ENCODE measurements at places on chromosomes 4 and X.

DNA sequence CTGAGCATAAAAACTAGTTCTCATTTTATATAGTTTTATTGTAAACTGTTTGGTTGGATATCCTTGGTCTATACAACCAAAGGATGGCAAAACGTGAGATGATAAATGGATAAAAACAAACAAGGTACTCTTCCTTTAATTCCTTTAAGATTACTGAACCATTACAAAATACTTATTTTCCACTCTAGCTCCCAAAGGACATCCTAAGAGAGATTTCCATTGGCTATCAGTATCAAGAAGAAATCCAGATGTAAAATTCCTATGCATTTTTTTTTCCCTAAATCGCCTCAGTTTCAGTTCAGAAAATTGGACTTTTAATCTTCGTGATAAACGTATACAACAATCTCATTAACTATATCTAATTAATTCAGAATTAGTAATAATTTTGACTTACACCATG is 2.3 kb downstream of the FBXL5 start:
- DNase-seq = no peak

- DNase-seq = no peak
Observed at GRCh38 chrX:20271730-20272129, 5.0 kb upstream of the RPS6KA3 start.

GRCh38 chrX:110081740-110082139 is 78.8 kb downstream of the TMEM164 start:
- no peak for DNase-seq

DNA sequence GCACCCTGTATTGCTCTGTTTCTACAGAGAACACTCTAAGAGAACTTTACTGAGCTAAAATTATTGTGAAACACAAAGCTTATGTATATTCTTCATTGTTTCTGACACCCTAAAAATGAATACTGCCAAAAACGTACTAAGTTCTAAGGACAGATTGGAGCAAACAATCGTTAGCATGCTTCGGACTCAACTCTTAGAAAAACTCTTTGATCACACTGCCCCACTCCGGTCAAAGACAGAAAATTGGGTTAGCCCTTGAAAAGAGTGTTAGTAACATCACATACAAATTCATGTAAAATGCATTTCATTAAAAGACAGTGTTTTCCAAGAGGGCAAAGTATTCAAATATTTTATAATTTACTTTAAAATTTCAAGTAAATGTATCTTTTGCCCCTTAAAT is 177.4 kb downstream of the DCHS2 start:
- no peak for DNase-seq

DNA sequence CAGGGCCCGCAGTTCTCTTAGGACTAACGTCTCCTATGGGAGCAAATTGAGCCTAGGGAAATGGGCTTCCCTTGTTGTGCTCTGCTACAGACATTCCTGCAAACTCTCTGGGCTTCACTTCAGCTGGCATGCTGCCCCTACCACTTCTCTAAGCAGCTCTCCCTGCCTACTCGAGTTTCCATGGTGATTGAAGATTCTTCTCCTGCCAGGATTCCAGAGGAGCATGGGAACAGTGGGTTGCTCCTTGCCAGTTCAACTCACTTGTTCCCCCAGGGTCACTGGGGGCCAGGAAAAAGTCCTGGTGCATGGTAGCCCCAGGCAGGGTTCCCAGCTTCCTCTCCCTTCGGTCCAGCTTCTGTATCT is 21.1 kb upstream of the WDR17 start:
- DNase-seq = no peak

GRCh38 chr4:48299560-48299959 is 29.9 kb upstream of the TEC start:
- no peak for DNase-seq

DNA sequence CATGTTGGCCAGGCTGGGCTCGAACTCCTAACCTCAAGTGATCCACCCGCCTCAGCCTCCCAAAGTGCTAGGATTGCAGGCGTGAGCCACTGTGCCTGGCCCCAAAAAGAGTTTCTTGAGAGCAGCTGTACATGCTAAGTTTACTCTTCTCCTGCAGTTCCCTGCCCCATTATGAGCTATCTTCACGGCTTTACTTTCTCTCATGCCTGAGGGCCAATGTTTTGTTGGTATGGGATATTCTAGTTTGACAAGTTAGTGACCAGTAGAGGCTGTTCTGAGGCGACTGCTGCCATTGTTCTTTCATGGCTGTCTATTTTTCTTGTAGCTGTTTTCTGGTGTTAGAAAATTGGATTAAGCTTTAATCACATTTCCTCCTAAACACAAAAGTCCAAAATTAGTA is 78.0 kb upstream of the STX18 start:
- no peak for DNase-seq

- no peak for DNase-seq
Observed at GRCh38 chrX:136674270-136674985, 26.5 kb downstream of the CD40LG start.

- no peak for DNase-seq
Observed at GRCh38 chr4:143404555-143404954, 67.9 kb downstream of the GAB1 start.

GRCh38 chr4:32789026-32789608 is 2068.9 kb downstream of the PCDH7 start:
- no peak for DNase-seq

GRCh38 chr4:181517491-181517890 is 725.7 kb upstream of the TENM3 start:
- no peak for DNase-seq

DNA sequence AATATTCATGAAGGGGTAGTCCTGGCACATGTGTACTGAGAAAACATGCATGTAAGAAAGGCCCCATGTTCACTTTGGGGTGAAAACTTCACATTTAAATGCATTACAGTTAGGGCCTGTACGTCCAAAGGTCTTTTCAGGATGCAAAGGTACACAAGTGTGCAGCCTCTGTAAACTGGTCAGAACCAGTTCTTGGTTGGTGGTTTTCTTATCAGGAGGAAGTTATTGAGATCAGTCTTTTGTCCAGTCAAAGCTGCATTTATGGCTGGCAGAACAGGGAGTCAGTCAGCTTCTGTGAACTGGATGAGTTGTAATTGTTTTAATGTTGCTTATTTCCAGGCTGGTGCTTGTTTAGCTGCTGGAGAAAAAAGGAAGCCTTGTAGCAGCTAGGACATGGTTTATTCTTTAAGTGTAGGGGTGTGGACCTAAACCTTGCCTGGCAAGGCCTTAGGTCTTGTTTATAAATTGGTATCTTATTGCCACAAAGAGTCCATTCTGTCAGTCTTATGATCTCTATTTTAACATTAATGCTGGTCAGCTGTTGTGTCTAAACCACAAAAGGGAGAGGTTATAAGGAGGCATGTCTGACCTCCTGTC is 1906.6 kb upstream of the TENM3 start:
- no peak for DNase-seq

- no peak for DNase-seq
Observed at GRCh38 chr4:183392377-183392776, 52.1 kb upstream of the CDKN2AIP start.

DNA sequence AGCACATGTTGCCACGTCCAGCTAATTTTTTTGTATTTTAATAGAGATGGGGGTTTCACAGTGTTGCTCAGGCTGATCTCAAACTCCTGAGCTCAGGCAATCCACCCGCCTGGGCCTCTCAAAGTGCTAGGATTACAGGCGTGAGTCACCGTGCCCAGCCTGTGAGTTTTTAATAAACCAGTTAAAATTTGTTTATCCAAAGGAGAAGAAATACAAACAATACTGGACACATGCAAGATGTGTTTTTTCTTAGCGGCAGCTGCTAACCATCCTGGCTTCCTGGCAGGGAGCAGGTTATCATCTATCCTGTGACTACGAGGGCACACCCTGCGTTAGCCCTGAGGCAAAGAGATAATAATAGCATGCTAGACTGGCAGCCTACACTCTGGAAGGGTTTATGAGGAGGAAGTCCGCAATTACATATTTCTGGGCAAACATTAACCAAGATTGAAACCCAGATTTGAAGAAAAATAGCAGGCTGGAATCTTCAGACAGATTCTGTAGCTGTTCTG is 191.4 kb downstream of the SPRY1 start:
- DNase-seq = no peak

DNA sequence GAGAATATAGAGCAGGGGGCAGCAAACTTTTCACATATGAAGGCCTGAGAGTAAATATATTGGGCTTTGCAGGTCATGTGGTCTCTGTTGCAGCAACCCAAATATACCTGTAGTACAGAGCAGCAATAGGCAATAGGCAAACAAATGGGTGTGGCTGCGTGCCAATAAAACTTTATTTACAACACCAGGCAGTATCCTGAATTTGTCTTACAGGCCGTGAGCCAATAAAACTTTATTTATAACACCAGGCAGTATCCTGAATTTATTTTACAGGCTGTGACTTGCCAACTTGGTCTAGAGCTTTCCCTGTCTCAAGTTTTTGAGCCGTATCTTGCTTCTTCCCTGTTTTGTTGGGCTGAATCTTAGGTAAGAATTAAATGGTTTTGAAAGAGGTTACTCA is 118.2 kb downstream of the PHEX start:
- DNase-seq = no peak

GRCh38 chr4:62814510-62815047 is 1594.7 kb downstream of the TECRL start:
- no peak for DNase-seq

- DNase-seq = no peak
Observed at GRCh38 chrX:154083126-154083517, 14.4 kb downstream of the MECP2 start.

DNA sequence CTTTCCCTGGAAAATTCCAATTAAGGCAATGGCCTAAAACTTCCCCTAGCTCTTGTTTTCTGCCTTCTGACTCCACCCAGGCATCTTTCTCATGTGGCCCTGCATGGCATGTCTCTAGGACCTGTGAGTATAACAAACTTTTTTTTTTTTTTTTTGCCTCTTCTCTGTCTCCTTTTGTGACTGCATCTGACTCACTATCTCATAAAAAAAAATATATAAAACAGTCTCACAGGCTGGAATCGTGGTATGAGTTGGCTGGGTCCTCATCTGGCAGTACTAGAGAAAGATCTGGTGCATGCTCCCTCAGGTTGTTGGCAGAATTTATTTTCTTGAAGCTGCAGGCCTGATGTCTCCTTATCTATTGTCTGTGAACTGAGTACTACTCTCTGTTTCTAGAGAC is 313.9 kb downstream of the TECRL start:
- DNase-seq = no peak

- no peak for DNase-seq
Observed at GRCh38 chr4:81746773-81747172, 275.1 kb upstream of the RASGEF1B start.

- DNase-seq = no peak
Observed at GRCh38 chrX:10512258-10512657, 108.1 kb downstream of the MID1 start.

DNA sequence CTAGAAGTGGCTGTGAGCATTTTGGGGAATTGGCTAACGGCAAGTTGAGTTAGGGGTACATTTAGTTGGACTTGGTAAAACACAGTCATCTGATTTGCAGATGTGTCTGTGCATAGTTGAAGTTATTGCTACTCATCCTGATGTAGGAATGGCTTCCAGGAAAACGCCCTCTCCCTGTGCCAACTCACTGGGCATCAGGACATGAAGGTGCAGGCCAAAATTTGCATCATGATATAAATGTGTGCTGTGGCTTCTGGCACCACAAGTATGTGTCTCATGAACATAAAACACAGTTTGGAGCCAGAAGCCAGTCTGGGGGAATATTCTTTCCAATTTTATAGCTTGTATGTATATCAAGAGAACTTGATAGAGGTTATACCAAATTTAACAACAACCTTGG is 54.2 kb upstream of the CBR4 start:
- no peak for DNase-seq

GRCh38 chr4:17884063-17884462 is 73.3 kb downstream of the NCAPG start:
- no peak for DNase-seq

DNA sequence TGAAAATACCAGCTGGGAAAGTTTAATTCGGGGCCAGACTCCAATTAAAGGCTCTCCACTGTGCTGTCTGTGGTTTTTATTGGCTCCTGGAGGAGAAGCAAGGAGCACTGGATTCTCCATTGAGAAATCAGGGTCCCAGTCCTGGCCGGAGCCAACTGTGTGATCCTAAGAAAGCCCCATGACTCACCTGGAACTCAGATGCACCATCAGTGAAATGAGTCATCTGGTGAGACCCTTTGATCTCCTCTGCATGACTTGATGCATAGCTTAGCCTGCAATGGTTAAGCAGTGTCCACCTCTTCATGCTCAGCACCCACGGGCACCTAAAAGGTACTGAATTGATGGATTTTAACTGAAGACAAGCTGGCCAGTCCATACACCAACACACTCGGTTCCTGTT is 119.2 kb upstream of the VCX3B start:
- no peak for DNase-seq

- DNase-seq = no peak
Observed at GRCh38 chr4:157818946-157819692, 353.7 kb downstream of the GASK1B start.

GRCh38 chr4:76447393-76447851 is 12.4 kb downstream of the SHROOM3 start:
- no peak for DNase-seq

DNA sequence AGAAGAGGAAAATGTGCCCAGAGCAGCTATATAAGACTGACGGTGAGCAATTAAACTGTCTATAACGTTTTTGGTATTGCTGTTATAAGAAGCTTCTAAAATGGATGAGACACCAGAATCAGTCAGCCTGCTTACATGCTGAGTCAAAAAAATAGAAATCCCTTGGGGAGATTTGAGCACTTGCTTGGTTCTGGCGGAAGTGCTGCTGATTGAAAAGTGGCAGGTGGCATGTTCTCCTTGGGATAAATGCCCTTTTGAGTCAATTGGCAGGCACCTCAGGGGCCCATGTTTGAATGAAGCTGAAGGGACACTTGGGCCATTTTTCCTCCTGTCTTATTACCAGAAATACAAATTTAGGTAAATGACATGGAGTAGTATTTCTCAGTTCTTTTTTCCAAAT is 148.7 kb downstream of the PTCHD1 start:
- DNase-seq = no peak

GRCh38 chrX:31268359-31268758 is 196.5 kb upstream of the FTHL17 start:
- DNase-seq = no peak

DNA sequence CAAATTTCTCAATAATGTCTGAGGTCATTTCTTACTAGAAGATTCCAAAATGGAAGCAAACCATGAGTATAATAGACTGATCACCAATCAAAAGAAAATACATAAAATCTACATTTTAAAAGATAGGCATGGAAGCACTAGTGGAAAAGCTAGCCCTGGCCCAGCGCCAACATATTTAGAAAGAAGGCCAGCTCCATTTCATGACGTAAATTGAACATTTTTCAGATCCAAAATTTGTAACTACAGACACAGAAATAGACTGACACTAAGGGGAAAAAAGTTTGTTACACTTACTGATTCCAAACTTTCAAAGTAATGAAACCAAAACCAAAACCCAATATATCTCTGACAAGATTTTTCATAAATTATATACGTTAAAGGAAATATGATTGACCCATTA is 117.7 kb downstream of the ADAMTS3 start:
- DNase-seq = no peak

All from vagina (tissue), 2 donors.